Testis (tissue), 5 donors: ENCODE measurements at places on chromosomes 2 and 18.

DNA sequence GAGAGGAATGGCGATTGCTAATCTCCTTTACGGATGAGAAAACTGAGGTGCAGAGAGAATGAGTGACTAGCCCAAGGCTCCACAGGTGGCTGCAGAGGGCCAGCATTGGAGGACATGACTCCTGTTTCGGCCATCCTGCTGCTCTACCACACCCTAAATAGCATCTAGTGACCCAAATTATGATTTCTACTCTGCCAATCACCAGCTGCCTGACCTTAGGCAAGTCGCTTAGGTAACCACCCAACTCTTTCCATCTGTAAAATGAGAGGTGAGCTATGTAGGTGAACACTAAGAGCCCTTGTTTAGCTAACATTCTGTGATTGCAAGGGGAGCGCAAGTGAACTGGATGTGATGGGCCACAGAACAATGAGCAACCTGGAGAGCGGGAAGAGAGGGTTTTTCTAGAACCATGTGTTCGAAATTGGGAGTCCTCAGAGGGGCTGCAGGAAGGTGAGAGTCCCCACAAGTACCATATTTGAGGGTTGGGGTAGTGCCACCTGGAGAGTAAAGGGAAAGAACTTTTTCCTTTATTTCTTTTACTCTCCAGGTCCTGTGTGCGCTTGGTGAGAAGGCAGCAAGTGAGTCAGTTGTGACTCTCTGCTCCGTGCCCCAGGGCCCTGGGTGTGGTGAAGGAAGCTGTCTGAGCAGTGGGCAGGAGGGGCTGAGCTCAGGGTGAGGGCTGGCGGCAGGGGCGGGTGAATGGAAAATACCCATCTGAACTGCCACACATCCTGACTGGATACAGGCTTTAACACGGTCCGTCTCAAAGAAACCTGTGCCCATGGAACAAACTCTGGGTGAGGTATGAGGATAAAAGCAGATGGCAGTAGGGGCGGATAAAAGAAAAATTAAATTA lies 2.4 kb downstream of the CYP27C1 start:
- no peak for DNase-seq

GRCh38 chr2:62801110-62801509 lies 95.6 kb downstream of the EHBP1 start:
- no peak for DNase-seq

DNA sequence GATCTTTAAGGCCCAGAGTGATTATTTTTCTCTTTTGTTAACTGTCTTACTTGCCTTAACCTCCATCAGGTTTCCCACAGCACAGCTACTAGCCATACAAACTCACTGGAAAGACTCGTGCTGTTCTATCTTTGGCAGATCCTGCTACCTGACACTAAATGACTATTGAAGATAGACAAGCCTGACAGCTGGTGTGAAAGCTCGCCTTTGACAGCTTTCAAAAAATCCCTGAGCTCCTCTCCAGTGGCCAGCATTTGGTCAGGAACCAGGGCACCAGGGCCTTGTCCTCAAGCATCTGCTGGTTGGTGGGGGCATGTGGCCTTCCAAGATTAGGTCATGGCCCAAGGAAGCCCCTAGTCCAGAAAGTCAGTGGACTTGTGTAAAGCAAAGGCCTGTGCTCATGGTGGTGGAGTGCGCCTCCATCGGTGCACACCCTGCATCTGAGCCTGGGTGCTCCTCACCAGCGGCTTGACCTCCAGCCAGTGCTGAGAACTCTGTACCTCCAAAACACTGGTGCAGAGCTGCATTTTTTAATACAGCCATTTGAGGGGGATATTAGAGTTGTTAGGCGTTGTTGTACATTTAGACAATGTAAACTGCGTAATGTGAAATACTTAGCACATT lies 158.5 kb downstream of the NCK2 start:
- no peak for DNase-seq

DNA sequence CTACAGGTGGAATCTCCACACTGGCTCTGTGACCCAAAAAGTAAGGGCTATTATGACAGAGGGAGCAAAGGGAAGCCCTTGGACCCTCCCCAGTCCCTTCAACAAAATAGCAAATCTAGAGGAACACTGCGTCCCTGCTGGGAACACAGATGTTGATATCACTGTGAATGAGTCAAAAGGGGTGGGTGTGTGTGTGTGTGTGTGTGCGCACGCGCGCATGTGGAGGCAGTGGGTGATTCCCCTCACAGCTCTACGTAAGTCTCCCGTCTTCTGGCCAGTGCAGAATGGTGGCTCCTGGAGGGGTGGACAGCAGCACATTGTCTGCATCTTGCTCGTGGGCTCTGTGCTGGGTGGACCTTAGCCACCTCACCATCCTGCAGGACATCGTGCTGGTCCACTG lies 7.8 kb upstream of the C2orf72 start:
- peak; percentile 50 for DNase-seq

DNA sequence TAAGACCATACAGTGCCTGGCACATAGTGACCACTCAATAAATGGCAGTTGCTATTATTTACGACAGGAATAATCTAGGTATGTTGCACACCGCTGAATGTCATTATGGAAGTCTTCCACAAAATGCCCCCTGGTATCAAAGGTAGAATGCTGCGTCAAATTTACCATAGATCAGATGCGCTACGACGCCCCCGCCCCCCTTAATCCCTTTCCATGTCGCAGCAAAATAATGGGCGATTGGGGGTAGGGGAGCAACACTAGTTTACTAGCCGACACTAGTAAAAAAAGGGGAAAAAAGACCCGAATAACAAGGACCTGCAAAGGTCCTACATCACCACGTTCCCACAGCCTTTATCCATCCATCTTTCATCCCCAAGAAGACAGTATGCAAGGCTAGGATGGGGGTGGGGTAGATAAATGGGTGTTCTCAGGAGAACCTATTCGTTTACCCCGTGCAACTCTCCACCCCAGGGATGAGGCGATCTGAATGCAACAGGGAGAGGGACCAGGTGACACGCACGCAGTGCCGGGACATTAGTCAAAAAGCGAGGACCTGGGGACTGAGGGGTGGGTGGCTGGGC lies 455 bp downstream of the PREPL start:
- no peak for DNase-seq

DNA sequence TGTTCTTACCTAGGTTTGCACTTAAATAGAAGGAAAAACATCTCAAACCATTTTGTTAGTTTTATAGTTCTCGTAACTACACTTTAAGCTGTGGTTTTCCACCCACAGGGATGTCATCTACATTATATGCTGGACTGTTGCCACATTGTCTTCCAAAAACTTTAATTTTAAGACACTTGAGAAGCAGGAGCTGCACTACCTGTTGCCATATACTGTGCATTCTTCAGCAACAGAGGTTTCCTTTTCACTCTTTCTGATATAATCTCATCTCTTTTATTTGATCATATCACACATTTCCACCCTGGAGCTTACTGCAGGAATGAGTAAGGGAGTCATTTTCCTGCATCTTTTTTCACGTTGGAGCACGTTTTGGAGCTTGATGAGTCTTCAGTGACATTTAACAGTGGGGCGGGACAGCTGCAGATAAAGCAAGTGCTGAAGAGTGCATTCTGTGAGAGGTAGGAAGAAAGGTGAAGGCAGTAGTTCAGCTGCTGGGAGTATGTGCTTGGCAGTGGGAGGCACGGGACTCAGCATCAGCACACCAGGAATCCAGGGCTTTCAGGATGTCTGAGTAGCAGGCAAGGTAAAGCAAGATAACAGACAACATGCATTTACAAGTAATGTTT lies 3.8 kb downstream of the LIMS1 start:
- DNase-seq: no peak

GRCh38 chr2:202172439-202173211 lies 65.8 kb downstream of the SUMO1 start:
- DNase-seq: no peak

GRCh38 chr2:56224316-56224715 lies 40.5 kb downstream of the CCDC85A start:
- DNase-seq: no peak

DNA sequence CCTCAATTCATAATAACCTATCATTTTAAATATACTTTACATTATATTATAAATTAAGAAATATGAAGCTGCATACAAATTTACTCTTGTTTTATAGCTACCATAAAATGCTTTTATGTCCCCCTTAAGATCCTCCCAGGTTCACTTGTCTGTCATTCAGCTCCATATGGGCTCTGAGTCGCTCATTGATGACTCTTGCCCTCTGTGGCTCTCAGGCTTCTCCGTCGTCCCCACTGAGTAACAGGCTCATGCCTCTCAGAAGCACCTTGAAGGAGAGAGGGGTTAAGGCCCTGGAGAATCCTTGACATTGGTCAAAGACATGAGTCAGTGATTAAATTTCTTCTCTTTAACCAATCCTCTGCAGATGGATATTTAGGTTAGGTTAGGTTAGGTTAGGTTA lies 6.2 kb upstream of the MCM6 start:
- DNase-seq: no peak

DNA sequence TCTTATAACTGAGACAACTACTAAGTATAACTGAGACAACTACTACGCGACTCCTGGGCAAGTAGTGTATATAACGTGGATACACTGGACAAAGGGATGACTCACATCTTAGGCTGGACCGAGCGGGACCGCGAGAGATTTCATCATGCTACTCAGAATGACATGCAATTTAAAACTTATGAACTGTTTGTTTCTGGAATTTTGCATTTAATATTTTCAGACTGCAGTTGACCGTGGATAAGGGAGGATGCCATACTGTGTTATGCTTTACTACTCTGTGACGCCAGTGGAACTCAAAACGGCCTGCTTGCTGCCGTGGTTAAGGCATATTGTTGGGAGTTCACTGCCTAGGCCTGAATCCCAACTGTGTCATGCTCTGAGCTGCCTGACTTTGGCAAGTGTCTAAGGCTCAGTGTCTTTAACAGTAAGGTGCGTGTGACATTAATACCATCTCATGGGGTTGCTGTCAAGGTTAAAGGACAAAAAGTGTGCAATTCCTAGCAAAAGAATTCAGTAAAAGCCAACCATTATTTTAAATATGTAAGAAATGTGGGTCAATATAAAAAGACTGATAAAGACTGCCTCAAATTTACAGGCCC lies 64.6 kb downstream of the BMP10 start:
- DNase-seq: no peak

- no peak for DNase-seq
These were observed 244.1 kb downstream of the ACKR3 start for GRCh38 chr2:236813766-236814165.

GRCh38 chr2:138016351-138017087 lies 52.2 kb downstream of the HNMT start:
- no peak for DNase-seq

DNA sequence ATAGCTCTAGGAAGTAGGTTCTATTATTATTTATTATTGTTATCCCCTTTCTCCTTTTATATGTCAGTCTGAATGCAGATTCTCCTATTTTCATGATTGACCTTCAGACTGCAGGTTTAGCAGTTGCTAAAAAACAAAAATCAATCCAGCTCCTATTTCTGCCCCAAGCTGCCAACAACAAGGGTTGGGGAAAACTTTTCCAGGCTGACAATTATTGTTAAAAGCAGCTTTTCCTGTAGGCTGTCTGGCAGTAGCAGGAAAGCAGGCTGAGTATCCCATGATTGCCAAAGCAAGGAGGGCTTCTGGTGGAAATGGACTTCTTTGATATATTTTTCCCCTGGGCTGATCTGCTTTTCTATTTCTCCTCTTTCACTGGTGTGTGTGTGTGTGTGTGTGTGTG lies 78.0 kb upstream of the CTLA4 start:
- DNase-seq: no peak

DNA sequence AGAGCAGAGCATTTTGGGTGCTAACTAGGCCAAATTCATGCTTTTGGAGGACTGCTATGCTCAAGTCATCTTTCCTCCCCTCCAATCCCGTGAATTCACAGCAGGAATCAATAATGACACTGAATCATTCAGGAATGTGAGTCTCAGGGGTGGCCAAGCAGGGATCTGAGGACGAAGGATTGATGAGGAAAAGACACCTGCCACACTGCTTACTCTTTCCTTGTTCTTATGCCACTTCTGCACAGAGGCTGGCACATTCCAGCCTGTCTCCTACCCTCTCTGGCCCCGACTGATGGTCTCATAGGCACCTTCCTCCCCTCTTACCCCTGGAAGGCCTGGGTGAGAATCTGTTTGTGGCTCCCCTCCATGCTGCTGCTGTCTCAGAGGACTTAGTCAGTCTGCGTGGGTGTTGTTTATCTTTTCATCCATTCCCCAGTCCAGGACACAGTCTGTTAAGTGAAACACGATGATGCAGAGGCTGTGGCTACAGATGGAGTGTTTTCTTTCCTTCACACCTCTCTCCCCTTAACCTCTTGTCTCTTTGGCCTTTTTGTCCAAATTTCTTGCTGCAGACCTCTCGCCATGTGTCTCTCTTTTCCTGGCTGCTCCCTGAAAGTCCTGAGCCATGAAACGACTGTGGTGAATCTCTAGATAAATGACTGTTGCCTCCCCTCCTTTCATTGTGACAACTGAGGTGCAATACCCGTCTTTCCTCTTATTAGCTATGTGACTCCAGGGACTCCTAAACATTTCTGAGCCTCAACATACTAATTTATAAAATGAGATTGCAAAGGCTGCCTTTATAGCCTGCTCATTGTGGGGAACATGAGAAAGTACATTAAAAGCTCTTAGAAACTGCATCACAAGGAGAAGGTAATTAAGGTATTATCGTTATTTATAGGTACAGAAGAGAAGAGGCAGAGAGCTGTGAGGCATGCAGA lies 86.9 kb downstream of the RDH14 start:
- no peak for DNase-seq

GRCh38 chr2:71609441-71609840 lies 156.1 kb downstream of the DYSF start:
- peak; percentile 0 for DNase-seq
